Lung microvascular endothelial cell (primary cell): ENCODE measurements at places on chromosomes 11 and 22.

- DNase-seq = no peak
Observed at GRCh38 chr11:27212248-27212780, 150.7 kb downstream of the CCDC34 start.

- DNase-seq = peak; percentile 69
Observed at GRCh38 chr11:61776561-61777075, 15.8 kb downstream of the TMEM258 start.

DNA sequence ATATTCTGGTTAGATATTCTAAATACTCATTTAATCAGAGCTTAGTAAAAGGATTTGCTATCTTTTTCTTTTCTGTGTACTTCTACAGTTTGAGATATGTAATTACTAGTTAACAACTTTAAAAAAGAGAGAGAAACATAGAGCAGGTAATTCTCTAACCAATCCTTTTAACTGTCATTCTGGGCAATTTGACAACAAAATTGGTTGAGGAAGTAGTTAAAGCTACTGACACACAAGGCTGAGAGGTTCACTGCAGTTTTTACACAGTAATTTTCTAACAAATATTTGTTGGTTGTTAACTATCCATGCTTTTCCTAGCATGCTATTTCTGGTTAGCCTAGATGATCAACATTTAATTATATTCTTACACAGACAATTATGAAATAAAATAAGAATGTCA, 3.6 kb downstream of the SOX6 start:
- no peak for DNase-seq

DNA sequence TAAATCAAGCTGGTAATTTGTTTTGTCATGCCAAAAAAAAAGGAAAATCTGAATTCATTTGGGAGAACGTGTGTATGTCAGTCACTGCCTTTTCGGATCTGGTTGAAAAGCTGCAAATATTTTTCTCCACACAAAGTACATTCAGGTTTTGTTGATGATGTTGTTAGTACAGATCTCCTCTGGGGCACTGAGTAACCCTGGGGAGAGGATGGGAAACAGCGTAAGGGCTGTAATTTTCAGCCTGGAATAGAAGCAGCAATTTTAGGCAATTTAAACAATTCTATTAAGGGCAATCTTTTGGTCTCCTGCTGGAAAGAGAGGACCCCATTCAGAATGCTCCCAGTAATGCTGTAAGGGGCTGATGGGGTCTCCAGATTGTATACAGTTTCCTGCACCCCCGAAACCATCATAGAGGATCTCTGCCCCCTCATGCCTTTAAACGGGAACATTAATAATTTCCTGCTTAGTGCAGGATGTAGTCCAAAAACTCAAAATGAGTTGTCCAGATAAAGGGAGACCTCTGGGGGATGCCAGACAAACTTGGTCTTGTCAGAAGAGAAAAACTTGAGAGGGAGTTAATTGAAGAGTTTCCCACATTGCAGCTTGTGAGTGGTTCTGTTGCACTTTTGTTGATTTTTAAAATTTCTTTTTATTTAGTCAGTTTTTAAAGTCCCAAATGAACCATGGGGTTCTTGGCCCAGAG, 132.3 kb downstream of the COMMD9 start:
- DNase-seq = no peak

DNA sequence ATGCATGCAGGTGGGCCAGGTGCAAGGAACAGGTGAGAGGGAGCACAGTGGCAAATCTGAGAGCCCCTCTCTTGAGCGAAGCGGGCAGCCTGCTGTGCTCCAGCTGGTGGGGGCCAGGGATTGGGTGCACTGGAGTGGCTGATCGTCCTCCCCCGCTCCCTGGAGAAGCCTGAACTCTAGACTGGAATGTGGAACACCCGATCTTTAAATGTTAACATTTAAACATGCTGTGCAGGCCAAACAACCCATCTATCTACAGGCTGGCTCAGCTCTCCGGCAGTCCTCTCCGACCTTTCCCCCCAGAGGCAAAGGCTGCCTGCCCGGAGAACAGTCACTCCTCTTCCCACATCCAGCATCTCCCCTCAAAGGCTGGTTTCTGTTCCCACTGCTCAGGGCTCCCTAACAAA, 5.1 kb downstream of the MRGPRF start:
- no peak for DNase-seq

DNA sequence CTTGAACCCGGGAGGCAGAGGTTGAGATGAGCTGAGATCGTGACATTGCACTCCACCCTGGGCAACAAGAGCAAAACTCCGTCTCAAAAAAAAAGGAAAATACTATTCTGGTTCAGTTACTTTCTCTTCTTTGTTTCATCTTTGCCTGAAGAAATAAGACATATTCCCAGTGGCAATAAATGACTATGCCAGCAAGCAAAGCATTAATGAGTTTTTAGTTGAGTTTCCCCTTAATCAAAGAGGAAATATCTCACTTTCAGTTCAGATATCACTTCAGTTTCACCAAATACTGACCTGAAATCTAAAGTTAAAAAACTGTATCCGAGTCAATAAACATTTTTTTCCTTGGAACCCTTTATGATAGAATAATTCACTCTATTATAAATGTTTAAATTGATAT, 10.4 kb downstream of the PISD start:
- no peak for DNase-seq

GRCh38 chr11:43576320-43576802, 104.2 kb upstream of the HSD17B12 start:
- no peak for DNase-seq

DNA sequence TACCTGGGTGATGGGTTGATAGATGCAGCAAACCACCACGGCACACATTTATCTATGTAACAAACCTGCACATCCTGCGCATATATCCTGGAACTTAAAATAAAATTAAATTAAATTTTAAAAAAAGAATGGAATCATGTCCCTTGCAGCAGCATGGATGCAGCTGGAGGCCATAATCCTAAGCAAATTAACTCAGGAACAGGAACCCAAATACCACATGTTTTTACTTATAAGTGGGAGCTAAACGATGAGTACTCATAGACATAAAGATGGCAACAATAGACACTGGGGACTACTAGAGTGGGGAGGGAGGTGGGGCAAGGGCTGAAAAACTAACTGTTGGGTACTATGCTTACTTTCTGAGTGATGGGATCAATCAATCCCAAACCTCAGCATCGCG, 40.9 kb downstream of the CWC15 start:
- no peak for DNase-seq

GRCh38 chr11:212150-213100, 4.9 kb downstream of the RIC8A start:
- DNase-seq = no peak

DNA sequence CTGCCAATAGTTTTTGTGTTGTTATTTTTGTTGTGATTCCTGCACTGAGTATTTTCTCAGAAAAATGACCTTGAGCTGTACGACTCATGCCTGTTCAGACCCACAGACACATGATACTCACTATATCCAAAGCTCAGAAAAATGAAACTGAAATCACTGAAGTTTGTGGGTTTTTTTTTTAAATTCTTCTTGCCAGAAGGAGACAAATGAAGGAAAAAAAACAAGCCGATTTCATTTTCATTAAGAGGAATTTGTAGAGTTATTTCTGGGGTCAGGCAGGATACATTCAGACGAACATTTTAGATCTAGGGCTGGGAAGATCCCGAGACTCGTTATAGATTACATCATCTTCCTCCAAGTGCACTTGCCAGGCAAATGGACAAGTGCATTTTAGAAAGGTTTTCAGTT, 60.4 kb downstream of the BMAL1 start:
- peak; percentile 87 for DNase-seq

DNA sequence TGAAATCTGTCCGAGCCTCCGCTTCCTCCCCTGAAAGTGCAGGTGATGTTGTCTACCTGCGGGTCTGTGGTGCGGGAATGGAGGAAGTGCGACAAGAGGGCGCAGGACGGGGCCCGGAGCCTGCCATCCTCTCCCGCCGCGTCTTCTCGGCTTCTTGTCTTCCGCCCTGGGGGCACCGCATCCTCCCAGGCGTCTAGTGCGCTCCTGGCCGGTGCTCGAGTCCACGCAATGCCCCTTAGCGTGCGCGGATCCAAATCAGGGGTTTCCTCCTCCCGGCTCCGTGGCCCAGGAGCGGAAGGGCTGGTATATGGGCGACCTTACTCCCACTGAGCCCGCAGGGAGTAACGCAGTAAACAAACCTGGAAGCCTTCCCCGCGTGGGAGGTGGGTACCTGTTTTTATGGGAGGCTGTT, 405 bp downstream of the SFI1 start:
- peak; percentile 26 for DNase-seq

GRCh38 chr11:70049045-70049444, 29.1 kb upstream of the ANO1 start:
- no peak for DNase-seq

GRCh38 chr11:19307498-19307897, 66.8 kb upstream of the E2F8 start:
- no peak for DNase-seq

GRCh38 chr11:69865707-69866106, 46.5 kb upstream of the FGF3 start:
- DNase-seq = no peak

GRCh38 chr22:35217527-35217926, 39.8 kb upstream of the HMGXB4 start:
- DNase-seq = no peak

DNA sequence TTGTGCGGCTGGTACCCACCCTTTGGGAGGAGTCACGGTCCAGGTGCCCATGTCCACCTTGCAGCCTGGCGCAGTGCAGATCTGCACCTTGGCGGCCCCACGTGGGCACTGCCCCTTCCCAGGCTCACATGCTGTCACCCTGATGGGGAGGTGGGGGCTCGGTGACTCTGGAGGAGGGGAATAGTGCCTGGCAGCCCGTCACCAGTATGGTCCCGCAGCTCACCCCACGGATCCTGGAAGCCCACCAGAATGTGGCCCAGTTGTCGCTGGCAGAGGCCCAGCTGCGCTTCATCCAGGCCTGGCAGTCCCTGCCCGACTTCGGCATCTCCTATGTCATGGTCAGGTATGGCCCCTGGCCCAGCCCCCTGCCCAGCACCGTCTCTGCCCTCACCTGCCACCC, 5.2 kb downstream of the TRPT1 start:
- DNase-seq = no peak
